ENCODE measurements at places on chromosomes 2 and 18. TPM values are rescaled to one million over a fixed set of nuclear protein-coding genes. Genes with fewer than 3 reads are reported as not detected.

DNA sequence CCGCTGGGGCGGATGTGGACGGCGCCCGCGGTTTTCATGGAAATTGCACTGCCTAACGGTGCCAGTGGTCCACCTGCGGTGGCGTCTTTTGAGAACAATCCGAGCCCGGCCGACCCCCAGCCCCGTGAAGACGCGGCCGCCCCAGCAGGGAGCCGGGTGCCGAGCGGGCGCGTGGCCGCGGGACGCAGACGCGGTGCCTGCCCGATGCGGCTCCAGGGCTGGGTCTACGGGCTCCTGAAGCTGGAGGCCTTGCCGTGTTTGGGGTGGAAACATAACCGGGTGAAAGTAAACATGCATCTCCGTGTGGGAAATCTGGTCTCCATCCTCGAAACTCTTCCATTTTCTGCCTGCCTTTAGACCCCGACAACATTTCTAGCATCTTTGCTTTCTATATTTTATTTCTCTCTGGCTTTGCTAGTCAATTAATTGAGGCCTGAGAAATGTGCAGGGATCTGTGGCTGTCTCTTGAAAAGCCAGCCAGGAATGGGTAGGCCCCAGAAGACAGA is 572 bp downstream of the INPP4A start:
- DNase-seq = no peak

DNA sequence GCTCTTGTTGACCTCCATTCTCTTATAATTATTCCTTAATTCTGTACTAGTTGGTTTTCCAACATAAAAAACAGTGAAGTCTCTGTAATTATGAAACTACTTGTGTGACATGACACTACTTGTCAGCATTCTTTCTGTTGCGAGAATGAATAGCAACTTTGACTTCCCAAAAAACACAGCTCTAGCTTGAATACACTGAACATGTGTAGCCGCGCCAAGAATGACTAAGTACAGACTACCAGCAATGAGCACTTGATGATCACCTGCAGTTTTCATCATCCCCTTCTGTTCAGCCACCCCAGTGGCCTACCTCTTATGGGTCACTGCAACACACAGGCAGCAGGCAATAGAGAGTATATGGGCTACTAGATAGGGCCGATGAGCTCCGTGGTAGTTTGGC is 229.3 kb downstream of the TGIF1 start:
- DNase-seq = no peak

SULT1C4 gene
- total RNA-seq = not detected

GRCh38 chr2:44291281-44292248 is 16.3 kb downstream of the SLC3A1 start:
- DNase-seq = no peak
